NCI-H1048 (cell line): ENCODE measurements at places on chromosomes 3 and 15.

GRCh38 chr3:83941990-83942745 is 1016.6 kb upstream of the CADM2 start:
- no peak for DNase-seq

- no peak for DNase-seq
Observed at GRCh38 chr15:47820057-47820746, 102.9 kb downstream of the SEMA6D start.

DNA sequence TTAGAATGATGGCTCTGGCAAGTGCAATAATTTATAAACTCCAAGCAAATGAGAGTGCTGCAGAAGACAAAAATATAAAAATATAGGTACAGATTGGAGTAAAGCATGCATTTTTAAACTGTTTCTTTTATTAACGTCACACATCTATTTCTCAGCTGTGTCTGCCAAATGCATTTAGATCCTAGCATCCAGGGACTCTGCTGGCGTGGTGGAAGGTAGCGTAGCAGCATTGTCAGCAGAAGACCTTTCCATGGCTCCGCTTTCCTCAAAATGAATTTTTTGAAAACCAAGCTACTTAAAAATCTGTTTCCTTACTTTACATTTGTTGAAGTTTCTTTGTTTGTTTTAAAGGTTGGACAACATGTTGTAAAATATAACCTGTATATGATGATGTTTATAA is 16.3 kb upstream of the ATP10A start:
- DNase-seq: no peak

DNA sequence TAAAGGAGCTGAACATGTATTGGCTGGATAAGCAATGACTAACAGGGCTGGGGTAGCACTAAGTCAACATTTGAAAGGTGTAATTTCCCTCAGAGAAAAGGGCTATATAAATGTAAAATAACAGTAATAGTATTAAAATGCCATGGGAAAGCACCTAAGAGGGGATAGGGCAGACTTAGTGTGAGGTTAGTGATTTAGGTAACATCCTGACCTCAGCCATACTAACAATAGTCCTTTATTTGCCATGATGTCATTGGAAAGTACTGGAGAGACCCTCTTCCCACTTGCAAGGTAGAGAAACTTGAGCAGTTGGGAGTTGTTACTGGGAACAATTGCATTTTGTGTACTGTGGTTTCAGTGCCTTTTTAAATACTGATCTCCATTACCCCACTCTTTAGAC is 103.4 kb downstream of the LSAMP start:
- DNase-seq: no peak

DNA sequence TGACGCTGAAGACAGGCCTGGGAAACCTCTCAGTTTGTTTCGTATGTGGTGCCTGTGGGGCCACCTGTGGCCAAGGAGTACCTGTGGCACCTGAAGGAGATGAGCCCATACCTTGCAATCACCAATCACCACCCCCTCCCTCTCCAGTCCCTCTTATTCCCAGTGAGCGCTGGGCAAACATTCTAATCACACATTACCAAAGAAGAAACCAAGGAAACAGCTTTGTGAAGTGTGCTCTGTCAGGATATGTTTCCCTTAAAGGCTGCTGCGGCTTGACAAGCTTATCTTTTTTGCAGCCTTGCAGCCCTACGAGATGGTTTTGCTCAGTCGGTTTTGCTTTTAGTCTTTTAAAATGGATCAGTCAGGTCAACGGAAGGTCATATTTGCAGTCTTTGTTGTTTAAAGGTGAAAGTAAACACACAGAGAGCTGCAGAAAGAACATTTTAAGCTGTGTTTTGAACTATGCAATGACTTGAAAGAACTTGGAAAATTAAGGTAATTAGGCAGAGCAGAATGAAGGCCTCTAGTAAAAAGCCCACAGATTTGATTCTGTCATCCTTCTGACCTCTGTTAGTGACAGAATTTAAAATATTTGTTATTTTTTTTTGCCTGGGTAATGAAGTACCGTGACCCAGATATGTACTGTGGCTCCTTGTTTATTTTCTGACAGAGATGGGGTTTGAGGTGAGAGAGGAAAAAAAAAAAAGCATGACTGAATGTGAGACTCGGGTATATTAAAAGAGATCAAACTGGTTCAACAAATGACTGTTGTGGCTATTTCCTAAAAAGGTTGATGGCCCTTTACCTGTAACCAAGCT is 461.4 kb downstream of the NSUN3 start:
- DNase-seq: no peak

- DNase-seq: peak; percentile 16
Observed at GRCh38 chr3:43855674-43856299, 165.0 kb downstream of the ABHD5 start.

DNA sequence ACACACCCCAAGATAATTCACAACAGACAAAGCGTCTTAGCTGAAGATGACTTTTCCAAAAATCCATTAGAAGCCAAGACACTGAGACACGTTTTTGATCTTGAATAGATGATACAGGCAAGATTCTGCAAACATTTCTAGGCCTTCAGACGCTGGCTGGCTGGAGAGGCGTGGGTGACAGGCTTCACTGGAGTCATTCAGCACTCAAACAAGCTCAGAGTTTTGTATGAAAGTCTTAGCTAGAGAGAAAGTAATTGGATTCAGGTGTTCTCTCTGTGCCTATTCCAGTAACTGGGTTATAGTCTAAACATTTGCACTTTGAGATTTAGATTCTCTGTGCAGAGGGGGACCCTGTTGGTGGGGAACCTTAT is 147.7 kb upstream of the BHLHE40 start:
- no peak for DNase-seq

DNA sequence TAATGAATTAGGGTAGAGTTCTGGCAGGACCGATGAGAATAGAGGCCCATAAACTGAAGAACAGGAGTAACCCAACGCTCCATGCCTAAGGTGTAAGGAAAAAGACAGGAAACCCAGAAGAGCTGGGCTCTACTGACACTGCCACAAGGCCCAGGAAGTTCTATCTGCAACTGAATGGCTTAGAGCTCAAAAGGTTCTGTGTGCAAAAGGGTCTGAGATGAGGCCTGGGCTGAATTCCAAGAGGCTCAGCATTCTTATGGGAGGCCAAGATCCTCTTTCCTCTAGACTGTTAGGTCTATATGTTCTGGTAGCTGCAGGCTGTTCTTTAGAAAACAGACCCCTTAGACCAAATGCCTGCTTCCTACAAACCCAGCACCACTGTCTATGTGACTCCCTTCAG is 30.5 kb upstream of the PRSS50 start:
- DNase-seq: no peak

DNA sequence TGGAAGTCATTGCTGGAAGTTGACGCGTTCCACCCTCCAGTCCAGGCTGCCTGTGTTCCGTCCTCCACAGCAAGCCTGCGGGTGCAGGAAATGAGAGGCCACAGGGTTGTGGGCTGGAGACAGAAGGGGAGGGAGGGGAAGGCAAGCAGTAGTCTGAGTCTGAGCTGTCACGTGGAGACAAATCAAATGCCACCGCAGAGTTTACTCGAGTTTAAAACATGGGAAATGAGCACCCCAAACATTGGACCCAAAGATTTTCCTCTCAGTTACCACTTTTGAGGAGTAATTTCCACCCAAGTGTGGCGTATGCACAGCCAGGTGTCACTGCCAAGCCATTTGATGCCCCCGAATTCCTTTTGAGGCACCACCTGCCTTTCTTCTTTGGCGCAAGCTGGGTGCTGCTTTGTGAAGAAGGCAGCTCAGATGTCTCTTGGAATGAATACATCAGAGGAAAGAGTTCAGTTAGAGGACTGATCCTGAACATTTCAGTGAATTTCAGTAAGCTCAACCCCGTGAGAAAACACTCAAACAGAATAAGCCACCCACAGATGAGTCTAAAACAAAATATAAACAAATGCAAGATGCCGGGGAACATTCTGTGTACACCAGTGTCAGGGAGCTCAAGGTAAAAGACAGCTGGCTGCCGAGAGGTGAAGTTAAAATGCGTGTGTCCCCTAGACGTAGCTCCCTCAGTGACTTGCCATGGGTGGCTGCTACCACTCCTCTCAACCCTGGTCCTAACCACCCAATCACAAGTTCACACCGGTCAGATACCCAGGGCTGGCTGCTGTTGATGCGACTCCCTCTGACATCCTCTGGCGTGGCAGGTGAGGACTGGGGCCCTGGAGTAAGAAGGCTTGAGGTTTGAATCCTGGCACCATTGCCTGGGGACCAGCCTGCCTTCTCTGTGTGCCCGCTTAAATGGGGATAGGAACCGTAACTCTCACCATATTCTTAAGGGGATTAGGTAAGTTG is 203.8 kb downstream of the UACA start:
- DNase-seq: no peak

GRCh38 chr3:32336113-32336498 is 55.5 kb upstream of the CMTM7 start:
- DNase-seq: no peak

DNA sequence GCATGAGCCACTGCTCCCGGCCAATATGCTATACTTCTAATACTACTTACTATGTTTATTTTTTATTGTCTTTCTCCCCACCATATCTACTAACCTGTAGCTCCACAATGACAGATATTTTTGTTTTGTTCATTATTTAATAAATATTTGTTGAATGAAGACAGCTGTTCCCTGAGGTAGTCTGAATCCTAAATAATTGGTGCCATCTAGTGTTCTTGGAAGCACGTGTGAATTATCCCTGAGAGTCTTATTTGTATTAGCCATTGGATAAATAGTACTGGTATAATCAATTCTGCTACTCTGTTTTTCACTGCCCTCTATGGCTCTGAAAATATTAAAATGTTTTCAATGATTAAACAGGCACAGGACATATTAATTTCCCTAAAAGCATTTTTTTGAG is 5.6 kb upstream of the APPL1 start:
- no peak for DNase-seq

- no peak for DNase-seq
Observed at GRCh38 chr3:126512916-126513650, 4.5 kb downstream of the UROC1 start.
